ENCODE measurements at places on chromosomes 4 and X.
A peak's percentile ranks its signal among the peaks of the same experiment; 100 is the strongest.

DNA sequence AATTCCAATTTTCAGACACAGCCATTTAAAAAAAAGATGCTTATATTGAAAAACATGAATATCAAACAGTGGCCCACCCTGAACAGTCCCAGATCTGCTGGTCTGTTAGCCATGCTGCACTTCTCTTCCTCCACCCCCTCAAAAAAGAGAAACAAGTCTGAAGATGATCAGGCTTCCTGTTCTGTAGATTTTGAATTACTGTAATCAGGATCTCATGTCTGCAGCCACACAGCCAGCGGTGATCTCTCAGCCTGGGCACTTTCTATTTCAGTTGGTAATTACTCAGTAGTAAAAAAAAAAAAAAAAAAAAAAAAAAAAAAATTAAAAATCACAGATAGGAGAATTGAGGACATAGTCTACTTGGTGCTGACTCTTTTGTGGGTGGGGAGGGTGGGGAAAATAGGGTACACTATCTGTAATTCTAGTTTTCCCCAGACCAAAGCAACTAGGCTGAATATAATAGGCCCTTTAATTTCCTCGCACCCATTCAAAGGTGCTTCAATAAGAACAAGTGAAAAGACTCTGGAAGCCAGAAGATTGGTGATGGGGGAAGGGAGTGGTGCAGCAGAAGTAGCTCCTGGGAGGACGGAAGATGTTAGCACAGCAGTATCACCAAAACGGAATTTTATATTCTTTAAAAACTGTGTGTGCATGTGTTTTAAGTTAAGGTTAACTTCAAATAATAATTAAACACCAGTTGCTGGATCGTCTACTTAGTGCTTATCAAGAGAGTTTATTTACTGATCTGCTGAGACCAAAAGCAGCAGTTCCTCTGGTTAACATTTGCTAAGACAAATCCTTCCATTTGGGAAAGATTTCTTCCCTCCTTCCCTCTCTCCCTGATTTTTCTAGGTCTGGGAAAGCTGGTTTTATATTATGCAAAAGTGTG lies 47.0 kb downstream of the SPRY1 start:
- peak; percentile 82 for DNase-seq

DNA sequence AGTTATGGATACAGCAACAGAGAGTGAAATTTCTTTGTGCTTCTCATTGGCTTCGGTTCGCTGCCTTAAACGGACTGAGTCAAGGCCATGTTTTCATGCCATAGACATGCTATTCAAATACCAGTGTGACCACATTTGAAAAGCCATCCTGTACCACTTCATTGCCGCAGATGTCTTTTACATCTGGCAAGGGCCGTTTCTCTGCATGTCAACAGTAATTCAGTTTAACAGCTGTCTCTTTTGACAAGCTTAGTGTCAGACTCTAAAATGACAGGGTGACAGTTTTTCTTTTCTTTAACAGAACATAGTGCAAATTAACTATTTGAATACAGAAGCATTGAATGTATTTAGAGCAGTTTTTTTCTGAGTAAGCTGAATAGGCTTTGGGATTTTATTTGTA lies 362.2 kb upstream of the POU3F4 start:
- no peak for DNase-seq

DNA sequence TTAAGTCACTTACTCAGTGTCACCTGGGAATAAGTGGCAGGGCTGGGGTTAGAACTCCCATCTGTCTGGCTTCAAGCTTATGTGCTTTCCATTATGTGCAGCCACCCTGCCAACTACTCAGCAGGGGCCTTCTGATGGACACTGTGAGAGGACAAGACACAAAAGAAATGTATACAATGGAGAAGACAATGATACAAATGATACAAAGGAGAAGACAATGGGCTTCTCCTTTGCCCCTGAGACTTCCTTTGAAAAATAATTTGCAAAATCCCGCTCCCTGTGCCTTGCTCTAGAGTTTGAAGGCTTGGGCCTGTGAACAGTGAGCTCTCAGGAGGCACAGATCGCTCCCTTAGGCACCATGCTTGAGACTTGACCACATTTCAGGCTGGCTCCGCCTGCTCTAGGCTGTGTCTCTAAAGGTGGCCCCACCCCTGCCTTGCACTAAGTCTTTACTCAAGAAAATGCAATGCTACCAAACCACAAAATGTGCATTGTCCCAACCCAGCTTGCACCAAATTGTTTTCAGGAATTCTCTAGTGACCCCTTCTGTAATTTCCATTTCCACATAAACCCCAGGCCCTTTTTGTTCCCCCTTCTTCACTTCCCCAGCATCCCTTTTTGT lies 27.1 kb upstream of the STX18 start:
- DNase-seq, result no peak

- no peak for DNase-seq
Measured at GRCh38 chr4:163167333-163167626, 590 bp upstream of the NAF1 start.

DNA sequence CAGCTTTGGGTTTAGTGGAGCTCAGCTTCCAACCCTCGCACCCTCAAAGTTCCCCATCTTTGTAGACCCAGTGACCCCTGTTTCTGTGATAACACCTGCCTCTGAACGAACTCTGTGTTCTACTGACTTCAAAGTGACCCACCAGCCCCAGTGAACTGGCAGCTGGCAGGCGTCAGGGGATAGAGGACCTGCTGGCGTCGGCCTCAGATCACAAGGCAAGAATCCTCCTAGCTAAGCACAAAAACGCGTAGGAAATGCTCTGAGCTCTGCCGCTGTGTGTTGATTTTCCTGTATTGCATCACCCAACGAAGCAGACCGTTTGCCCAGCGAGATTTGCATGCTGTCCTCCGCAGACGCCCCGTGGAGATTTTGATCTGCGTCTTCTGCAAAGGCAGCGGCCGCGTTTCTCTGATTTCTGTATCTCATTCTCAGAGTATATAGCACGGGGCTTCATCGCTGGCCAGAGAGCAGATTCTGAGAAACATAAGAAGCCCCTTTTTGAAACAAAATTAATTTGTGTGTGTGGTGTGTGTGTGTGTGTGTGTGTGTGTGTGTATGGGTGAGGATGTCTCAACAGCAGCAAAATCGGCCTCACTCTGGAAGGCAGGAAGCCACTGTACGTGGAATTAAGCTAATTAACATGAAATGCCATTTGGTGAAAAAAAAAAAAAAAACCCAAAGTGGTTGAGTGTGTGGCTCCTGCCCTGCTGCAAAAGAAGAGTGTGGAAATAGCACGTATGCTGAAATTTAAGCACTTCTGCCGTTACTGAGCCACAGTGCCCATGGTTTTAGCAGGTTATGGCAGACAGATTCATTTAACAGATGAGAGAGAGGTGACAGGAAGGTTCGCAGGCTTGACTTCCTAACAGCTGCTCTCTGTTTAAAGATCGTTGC lies 29.2 kb upstream of the ASMTL start:
- peak; percentile 94 for DNase-seq

DNA sequence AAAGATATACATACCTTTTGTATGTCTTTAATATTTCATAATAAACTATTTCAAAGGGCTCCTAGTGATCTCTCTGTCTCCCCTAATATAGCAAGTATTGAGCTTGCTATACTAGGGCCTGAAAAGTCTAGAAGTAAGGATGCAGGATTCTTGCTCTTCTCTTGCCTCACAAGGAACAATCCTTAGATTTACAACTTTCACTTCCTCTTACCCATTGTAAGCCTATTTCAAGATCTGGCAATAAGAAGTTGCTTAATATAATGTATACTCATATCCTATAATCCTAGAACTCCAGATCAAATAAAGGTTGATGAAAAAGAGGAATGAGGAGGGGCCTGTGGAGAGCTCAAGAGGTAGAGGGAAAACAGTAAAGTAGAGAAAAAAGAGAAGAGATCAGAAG lies 40.8 kb upstream of the CHRDL1 start:
- DNase-seq, result peak; percentile 48

DNA sequence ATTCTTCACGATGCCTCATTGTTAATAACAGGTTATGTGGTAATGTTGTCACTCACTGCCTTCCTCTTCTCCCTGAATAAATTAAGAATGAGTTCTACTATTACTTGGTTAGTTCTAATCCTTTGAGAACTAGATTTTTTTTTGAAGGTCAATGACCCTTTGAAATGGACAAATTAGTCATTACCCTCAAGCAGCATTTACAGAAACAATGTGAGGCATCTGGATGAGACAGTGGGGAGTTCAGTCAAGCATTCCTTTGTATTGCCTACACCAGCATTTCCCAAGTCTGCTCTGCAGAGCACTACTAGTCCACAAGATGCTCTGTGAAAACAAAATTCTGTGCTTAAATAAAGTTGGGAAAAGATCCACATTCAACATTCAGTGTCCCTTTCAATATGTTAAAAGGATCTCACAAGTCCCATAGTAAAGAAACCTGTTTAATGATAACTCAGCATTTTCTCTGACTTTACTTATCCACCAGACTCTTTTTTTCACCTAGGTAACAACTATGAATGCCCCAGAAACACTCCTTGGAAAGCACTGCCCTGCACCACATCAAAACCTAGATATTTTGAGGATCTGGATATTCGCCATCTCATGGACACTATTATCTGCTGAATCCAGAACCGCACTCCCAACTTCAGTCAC lies 60.6 kb downstream of the CHRDL1 start:
- DNase-seq, result no peak

- no peak for DNase-seq
Measured at GRCh38 chr4:106126062-106126461, 189.9 kb downstream of the TBCK start.

GRCh38 chrX:23953908-23954269 lies 46.1 kb downstream of the CXorf58 start:
- DNase-seq, result peak; percentile 5

- DNase-seq, result no peak
Measured at GRCh38 chrX:71184092-71184491, 38.9 kb upstream of the GJB1 start.

- peak; percentile 11 for DNase-seq
Measured at GRCh38 chrX:11386001-11386523, 92.8 kb downstream of the AMELX start.

- no peak for DNase-seq
Measured at GRCh38 chr4:151324124-151324751, 1.2 kb downstream of the SH3D19 start.

- DNase-seq, result no peak
Measured at GRCh38 chr4:164529486-164529885, 224.4 kb upstream of the SMIM31 start.

GRCh38 chrX:25144043-25144940 lies 128.5 kb upstream of the ARX start:
- DNase-seq, result peak; percentile 8

All from inflammatory macrophage (primary cell).